Skin of body (tissue), 3 donors: ENCODE measurements at places on chromosomes 11 and 22.

GRCh38 chr11:124798991-124799347 lies 1.2 kb downstream of the MSANTD2 start:
- no peak for DNase-seq

DNA sequence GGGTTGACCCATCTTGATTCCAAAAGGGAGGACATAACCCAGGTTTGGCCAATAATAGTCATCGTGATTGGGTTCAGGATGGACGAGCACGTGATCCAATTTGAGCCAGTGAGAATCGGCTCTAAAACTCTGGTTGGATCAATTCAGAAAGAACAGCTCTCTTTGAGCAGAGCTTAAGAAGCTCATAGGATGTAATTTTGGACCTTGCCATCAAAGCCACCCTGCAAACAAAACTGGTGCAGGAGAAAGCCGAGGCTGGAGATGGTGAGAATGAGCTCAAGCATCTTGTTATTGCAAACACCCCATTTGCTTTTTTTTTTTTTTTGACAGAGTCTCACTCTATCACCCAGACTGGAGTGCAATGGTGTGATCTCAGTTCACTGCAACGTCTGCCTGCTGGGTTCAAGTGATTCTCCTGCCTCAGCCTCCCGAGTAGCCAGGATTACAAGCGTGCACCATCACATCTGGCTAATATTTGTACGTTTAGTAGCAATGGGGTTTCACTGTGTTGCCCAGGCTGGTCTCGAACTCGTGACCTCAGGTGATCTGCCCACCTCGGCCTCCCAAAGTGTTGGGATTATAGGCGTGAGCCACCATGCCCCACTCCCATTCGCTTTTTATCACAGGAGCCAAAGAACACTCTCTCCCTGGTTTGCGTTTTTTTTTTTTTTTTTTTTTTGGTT lies 13.8 kb upstream of the MIAT start:
- DNase-seq = no peak

GRCh38 chr11:117820516-117820915 lies 4.0 kb downstream of the FXYD2 start:
- no peak for DNase-seq

GRCh38 chr11:88770475-88771079 lies 295.2 kb downstream of the GRM5 start:
- DNase-seq = no peak

GRCh38 chr11:126742582-126742981 lies 258.0 kb downstream of the KIRREL3 start:
- no peak for DNase-seq

GRCh38 chr22:38412435-38413084 lies 42.4 kb downstream of the KCNJ4 start:
- no peak for DNase-seq

- DNase-seq = no peak
Measured at GRCh38 chr11:66641834-66642233, 3.3 kb downstream of the RBM4 start.

DNA sequence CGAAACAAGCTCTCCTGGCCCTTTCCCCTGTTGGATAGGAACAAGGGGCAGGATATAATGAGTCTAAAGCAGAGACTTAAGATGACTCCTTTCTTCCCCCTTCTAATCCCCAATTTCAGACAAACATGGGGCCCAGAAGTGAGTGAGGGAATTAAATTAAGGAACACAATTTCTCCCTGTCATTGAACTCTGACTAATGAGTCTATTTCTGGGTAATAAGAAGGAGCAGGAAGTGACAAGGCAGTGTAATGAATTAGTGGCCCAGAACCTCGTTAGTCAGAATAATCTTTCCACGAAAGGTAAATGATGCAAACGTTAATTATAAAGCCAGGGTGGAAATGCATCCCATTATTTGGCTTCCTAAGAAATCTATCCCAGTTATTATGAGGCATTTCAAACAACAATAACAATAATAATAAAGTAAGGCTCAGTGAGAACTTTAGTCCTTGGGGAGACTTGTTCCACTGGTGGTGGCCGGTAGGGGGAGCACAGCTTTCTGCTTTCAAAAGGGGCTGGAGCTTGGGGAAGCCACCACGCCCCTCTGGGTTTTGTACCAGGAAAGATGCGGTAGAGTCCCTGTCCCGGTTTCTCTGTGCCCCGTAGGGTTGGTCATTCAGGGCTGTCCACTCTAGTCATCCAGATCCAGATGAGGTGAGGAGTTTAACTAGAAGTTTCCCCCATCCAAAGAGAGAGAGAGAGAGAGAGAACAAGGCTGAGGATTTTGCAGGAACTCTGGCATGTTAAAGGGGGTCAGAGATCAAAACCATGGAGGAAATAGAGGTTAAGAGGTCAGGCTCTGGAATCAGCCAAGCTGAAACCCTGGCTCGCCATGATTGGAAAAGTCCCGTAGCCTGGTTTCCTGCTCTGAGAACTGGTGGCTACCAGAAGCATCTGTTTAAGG lies 298.3 kb downstream of the NTM start:
- DNase-seq = no peak

DNA sequence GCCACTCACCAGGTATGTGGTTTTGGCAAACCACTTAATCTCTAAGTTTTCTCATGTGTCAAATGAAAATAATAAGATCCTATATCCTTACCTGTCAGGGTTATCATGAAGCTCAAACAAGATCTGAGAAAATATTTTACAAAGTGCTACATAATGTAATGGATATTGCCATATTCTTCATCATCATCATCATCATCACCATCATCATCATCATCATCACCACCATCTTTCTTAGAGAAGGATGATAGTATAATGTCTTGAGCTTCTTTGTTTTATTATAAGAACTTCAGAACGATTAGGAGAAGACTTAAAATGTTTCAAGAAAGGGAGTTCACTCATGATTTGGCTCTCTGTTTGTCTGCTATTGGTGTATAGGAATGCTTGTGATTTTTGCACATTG lies 72.5 kb upstream of the UCP3 start:
- DNase-seq = no peak

DNA sequence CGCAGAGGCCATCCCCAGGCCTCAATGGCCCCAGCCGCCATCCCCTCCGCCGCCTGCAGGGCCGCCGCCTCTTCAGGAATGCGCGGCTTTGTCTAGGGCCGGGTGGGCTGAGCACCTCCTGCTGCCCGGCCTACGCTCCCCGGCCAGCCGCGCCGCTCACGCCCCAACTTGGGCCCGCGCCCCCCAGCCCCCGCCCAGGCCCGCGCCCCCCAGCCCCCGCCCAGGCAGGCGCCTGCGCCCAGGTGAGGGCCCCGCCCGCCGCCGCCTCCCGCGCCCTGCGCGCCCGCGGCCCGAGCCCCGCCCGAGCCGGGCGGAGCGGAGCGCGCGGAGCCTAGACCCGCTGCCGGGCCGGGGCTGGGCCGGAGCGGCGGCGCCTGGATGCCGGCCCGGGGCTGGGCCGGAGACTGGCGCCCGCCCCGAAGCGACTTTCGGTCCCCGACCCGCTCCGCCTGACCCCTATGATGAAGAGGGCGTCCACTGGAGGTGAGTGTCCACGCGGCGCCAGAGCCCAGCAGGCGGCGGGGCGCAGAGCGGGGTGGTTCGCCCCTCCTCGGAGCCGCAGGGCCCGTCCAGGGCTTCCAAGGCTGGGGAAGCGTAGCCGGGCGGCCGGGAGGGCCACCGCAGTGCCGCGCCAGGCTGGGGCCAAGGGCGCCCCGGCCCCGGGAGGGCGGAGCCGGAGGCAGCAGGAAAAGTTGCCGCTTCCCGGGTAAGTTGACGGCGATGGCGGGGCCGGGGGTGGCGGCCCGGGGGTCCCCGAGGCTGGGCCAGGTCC lies 34.3 kb upstream of the PRODH start:
- no peak for DNase-seq

DNA sequence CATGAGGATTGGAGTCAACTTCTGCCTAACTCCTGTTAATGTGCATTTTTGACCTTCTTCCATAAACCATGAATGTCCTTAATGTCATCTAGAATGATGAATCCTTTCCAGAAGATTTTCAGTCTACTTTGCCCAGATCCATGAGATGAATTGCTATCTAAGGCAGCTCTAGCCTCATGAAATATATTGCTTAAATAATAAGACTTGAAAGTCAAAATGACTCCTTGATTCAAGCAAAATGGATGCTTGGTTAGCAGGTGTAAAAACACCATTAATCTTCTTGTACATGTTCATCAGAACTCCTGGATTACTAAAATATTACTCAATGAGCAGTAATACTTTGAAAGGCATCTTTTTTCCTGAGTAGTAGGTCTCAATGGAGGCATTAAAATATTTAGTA lies 238.5 kb upstream of the ZC3H12C start:
- DNase-seq = no peak

- no peak for DNase-seq
Measured at GRCh38 chr11:15764948-15765347, 591.4 kb downstream of the SOX6 start.

DNA sequence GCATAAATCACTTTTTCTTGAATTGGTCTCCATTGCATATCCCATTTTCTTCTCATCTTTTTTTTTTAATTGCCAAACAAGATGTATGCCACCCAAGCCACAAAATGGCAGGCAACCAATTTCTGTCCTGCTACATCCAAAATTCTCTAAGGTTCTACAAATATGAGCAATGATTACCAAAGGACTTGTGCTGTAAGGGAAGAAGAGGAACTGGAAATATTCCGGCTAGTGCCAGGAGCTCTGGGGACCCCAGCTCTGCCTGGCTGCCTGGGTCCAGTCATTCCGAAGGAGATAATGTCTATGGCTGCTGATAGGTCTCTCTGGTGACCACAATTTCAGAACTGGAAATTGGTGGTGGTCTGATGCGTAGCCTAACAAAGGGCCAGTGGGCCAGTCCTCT lies 17.1 kb upstream of the SNX32 start:
- no peak for DNase-seq

DNA sequence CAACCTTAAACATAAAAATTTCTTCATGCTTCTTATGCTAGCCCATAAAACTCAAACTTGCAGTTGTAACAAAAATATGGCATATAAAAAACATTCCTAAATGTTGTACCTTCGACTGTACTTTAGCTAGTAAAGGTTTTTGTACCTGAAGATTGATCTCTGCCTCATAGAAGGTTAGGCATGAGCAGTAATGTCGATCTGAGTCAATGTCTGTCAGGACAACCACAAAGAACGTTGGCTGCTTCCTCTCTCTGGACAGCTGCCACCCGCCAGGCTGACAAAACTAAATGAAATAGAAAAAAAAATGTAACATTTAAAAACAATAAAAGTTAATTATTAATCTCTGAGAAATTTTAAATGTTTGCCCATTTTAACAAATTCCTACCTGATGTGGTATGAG lies 251.3 kb downstream of the SBF2 start:
- DNase-seq = no peak

GRCh38 chr11:95044010-95044409 lies 5.2 kb upstream of the KDM4F start:
- DNase-seq = no peak

GRCh38 chr22:45579806-45580725 lies 77.4 kb downstream of the FBLN1 start:
- DNase-seq = no peak

DNA sequence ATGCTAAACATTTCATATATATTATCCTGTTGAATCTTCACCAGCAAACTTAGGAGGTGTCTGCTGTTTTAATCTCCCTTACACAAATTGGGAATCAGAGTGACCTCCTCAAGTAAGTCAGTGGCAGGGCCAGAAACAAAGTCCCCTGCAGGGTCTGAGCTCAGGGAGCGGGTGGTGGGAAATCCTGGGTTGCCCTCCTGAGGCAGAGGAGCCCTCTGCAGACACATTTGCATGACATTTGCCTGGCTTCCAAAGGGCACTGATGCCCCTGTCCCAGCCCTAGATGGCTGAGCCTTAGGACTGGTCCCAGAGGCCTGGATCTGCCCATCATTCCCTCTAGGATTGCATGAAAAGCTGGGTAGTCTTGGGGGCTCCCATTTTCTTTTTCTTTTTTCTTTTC lies 2.1 kb upstream of the INPP5J start:
- DNase-seq = no peak

DNA sequence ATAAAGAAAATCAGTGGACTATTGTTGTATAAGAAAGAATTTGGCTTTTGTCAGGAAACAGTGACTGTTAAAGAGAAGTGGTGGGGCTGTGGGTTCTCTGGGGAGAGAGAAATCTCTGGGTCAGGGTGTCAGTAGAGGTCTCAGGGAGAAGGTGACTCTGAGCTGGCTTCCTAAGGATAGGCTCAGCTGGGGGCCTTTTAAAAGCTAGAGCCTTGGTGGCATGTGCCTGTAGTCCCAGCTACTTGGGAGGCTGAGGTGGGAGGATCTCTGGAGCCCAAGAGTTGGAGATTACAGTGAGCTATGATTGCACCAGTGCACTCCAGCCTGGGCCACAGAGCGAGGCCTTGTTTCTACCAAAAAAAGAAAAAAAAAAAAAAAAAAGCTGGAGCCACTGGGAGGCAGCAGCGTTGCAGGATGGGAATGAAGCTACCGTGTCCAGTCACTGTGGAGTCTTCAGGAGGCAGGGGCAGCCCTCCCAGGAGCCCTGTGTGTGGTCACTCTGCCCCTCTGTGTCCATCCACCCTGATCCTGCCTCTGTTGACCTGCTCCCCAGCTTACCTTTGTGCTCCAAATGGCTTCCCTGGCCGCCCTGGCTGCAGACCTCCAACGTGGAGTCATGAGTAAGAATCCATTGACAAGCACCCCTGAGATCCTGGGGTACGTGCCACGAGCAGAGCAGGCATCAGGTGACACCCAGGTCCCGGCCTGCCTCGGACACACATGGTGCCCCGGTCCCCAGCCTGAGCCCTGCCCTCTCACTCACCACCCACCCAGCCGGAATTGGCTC lies 5.4 kb upstream of the MIF start:
- DNase-seq = no peak

DNA sequence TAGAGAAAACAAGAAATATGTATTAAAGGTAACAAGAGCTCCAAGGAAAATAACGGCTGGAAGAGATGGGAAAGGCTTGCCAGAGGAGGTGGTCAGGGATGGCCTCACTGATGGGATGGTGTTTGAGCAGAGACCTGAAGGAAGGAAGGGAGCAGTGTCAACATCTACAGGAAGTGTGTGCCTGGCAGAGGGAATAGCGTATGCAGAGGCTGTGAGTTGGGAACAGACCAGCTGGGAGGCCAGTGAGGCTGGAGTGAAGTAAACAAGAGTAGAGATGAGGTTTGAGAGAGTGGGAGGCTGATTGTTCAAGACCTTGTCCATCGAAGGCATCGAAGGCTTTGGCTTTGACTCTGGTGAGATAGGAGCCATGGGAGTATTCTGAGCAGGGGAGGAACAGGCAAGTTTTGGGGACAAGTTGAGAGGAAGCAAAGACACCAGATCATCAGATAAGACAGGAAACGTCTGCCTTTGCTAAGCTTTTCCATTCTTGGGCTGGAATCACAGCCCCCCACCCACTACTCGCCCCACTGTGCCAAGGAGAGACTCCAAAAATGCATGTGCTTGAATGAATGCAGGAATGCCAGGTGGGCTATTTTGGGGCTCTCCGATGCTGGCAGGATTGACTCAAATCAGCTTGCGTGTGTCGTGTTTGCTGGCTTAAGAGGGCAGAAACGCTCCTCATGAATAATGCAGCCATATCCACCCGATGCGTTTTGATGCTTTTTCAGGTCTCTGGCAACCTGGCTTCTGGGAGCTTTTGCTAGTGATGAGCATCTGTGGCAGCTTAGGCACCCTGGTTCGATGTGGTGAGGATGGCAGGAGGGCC lies 7.2 kb downstream of the SGSM1 start:
- DNase-seq = no peak
